ENCODE measurements at places on chromosomes 3 and 15. TPM values are rescaled to one million over a fixed set of nuclear protein-coding genes. Genes with fewer than 3 reads are reported as not detected.

TMEM266 gene
- total RNA-seq: not detected

AKAP13 gene
- 83.2 TPM for total RNA-seq

SPATA12 gene
- not detected for total RNA-seq

STAC gene
- total RNA-seq: not detected

RAB8B gene
- 231 TPM for total RNA-seq

TTC23 gene
- 3.7 TPM for total RNA-seq

CCR8 gene
- total RNA-seq: not detected

GABRG3 gene
- not detected for total RNA-seq

CFAP161 gene
- not detected for total RNA-seq

All from activated naive CD8-positive, alpha-beta T cell treated with anti-CD3 and anti-CD28 coated beads for 36 hours (primary cell).